Renal cortex interstitium (tissue), 15 donors: ENCODE measurements at places on chromosomes 16 and 17.

DNA sequence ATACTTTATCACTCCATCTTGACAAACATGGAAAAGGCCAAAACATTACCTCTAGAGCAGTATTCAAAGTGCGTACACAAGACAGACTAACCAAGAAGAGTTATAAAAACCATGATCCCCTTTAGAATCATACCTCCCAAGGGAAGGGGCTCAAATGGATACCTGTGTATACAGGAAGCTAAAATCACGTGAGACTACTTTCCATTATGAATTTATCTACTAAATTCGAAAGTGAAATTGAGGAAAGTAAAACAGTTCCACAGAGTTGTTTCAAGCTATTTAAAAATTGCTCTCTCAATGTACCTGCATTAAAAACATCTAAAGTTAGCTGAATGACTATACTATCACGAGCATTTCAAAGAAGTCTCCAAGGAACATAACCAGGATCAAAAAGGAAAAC lies 32.7 kb downstream of the AP1G1 start:
- DNase-seq: no peak

GRCh38 chr17:13601776-13602551 lies at the start of gene HS3ST3A1:
Gene HS3ST3A1 (minus strand): TSS chr17:13601929. CDS start chr17:13601129, 800 bp downstream.
- no peak for DNase-seq

GRCh38 chr16:19179546-19180490 lies 11.8 kb downstream of the SYT17 start:
- DNase-seq: peak; percentile 21

DNA sequence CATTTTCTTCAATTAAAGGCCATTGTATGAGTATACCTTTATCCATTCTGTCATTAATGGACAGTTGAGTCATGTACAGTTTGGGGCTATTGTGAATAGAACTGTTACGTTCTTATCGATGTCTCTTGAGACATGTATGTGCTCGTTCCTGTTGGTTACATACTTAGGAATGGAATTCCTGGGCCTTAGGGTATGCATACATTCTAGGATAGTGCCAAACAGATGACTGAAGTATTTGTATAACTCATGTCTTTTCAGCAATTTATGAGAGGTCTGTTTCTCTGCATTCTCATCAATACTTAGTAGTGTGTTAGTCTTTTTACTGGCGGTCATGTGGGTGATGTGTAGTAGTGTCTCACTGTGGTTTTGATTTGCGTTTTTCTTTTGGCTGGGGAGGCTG lies 81.2 kb downstream of the USP22 start:
- DNase-seq: no peak

GRCh38 chr16:68644715-68645493 lies at the start of gene CDH3:
Gene CDH3 (plus strand): TSS chr16:68645310. CDS start chr16:68645380, 70 bp downstream.
- DNase-seq: no peak

GRCh38 chr17:78890498-78890897 lies 12.5 kb downstream of the CEP295NL start:
- no peak for DNase-seq

- DNase-seq: no peak
Measured at GRCh38 chr17:8310601-8311123, 621 bp downstream of the ARHGEF15 start.

DNA sequence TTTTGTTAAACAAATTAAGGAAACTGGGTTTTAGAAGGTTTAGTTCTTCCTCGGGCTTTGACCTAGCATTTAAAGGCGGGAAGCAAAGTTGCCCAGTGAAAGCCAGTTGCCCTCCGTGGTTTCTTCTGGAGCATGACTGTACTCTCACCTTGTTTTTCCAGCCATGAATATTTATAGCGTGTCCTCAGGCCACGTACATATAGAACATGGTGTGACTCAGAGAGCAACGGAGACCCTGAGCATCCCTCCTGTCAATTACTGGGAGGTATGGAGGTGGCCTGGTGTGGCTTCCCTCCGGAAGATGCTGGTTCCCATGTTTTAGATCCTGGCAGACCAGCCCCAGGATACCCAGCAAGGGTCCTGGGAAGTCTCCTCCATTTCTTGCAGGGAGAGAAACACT lies 48.4 kb downstream of the AKAP1 start:
- DNase-seq: no peak

- DNase-seq: no peak
Measured at GRCh38 chr16:12674071-12674470, 129.6 kb downstream of the CPPED1 start.

DNA sequence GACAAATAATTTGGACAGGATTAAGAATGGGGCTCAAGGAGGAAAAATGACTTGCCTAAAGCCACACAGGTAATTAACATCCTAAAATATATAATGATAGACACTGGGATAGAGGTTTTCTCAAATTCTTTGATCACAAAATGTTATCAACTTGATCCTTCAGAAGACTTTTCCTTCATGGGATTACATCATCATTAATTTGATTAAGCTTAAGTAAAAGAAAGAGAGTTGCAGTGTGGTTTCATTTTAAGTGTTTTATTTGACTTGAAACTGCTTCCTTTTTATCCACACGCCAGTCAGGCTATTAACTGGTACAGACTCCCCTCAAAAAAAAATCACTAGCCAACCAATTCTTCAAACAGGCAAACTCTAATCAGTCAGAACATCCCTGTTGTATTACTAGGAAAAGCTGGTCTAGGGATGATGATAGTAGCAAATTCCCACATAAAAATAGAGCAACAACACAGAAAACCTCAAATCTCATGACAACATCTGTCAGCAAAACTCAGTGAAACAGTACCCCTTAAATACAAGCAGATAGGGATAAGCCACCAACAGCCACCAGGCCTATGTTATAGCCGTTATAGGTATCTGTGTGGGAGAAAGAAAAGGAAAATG lies 32.5 kb downstream of the AKAP10 start:
- no peak for DNase-seq

GRCh38 chr16:58118801-58119508 lies 10.2 kb downstream of the CFAP20 start:
- no peak for DNase-seq

DNA sequence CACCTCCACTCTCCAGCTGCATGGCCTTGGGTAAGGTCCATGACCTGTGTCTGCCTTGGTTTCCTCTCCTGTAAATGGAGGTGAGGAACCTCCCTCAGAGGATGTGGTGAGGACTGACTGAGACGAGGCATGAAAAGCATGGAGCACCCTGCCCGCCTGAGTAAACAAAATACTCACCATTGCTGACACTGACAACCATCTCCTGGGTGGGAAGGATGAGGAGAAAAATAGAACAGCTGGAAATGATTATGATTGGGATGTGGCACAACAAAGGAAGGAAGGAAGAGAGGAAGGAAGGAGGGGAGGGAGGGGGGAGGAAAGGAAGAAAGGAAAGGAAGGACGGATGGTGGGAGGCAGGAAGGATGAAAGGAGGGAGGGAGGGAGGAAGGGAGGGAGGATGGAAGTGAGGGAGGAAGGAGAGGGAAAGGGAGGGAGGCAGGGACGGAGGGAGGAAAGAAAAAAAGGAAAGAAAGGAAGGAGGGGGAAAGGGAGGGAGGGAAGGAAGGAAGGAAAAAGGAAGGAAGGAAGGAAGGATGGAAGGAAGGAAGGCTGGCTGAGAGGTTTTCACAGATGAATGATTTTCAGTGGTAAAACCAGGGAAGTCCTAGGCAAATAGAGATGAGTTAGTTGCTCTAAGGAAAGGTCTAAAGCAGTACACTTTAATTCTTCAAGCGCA lies 276.5 kb upstream of the XYLT1 start:
- DNase-seq: no peak

- no peak for DNase-seq
Measured at GRCh38 chr17:81733507-81734404, 21.7 kb downstream of the SLC25A10 start.

DNA sequence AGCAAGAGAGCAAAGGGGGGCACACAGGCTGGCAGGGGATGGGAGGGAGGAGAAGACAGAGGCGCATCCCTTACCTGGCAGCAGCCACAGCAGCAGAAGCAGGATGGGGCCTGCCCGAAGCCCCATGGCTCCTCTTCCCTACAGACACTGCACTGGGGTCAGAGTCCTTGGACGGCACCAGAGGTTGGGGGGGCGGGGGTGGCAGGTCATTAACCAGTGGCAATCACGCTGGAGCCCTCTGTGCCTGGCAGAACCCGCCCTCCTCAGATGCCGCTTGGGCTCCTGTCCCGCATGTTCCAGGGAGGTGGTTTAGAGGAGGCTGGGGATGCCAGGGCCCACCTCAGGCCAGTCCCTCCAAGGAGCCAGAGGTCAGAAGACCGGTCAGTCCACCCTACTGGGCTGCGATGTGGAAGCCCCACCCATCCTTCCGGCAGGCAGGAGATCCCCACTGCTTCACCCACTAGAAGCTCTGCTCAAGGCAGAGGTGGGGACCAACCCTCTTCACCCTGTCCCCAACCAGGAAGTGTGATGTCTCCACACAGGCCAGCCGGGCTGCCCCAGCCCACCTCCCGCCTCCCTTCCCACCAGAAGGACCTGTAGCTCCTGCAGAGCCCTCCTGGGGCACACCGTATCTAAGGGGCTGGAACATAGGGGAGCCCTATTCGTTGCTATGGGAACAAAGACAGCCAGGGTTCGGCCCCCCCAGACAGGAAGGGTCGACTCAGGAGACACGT lies 11.7 kb downstream of the ZG16B start:
- no peak for DNase-seq

DNA sequence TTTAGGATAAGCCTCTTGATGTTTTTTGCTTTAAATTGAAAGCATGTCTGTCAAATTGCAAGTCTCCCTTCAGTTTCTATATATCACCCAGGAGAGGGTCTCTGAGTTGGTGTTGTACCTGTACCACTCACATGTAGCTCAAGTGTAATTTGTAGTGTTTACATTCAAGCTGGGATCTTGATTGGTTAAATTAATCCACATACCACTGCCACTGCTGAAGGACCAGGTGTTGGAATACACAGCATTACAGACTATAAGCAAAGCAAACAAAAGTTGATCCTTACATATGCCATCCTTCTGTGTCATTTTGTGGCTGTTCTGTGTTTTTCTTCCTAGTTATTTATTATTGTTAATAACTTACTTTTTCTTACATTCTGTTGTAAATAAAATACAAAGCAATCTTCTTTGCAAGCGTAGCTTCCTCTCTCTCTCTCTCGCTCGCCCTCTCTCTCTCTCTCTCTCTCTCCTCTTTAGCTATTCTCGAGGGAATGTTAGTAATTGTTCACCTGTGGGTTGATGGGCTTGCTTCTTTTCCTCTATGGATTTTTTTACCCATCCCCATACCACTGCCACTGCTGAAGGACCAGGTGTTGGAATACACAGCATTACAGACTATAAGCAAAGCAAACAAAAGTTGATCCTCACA lies 20.8 kb upstream of the NOL11 start:
- no peak for DNase-seq

GRCh38 chr17:34713687-34714086 lies 134.3 kb downstream of the TMEM132E start:
- DNase-seq: no peak

DNA sequence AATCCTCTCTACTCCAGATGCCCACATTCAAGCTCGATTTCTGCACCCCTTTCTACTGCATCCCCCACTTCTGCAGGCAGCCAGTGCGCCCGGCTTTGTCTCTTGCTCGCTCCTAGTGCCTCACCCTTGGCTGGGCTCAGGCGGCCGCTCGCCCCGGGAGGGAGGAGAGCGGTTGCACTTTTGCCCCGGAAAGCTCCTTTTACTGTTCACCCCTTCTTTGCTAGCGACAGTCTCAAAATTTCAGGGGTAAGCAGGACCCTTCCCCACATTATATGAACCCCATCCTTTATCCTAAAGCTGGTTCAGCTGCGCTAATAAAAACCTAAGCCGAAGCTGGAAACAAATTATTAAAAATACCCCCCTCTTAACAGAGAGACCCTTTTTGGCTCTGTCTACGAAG lies 1.0 kb downstream of the HOXB5 start:
- no peak for DNase-seq

DNA sequence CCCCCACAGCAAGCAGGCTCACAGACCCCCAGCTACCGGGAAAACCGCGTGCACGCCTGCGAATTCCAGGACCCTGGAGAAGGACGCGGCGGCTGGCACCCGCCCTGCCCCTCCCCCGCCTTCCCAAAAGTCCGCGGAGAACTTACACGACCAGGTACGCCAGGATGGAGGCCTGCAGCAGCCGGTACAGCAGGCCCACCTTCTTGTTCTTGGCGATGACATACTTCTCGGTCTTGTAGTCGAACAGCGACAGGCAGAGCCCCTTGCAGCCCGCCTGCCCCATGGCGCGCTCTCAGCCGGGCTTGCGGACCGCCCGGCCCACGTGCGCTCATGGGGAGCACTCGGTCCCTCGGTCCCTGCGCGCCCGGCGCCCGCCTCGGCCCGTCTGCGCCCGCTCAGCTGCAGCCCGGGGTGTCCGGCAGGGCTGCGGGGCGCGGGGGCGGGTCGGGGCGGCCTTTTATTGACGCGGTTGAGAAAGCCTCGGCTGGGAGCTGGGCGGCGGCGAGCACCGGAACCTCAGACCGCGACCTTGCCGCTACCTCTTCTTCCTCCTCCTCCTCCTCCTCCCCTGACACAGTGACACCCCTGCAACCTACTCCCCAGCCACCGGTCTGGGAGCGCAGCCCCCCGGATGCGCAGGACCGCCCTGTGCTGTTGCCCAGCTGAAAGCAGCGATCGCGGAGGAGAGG lies at the start of gene P2RX5:
TSS of gene P2RX5 (minus strand) at position 433 of the 689 bp plus-strand sequence. CDS start at position 283, 150 bp downstream.
- DNase-seq: no peak

- DNase-seq: no peak
Measured at GRCh38 chr16:87119748-87120147, 197.4 kb downstream of the C16orf95 start.

DNA sequence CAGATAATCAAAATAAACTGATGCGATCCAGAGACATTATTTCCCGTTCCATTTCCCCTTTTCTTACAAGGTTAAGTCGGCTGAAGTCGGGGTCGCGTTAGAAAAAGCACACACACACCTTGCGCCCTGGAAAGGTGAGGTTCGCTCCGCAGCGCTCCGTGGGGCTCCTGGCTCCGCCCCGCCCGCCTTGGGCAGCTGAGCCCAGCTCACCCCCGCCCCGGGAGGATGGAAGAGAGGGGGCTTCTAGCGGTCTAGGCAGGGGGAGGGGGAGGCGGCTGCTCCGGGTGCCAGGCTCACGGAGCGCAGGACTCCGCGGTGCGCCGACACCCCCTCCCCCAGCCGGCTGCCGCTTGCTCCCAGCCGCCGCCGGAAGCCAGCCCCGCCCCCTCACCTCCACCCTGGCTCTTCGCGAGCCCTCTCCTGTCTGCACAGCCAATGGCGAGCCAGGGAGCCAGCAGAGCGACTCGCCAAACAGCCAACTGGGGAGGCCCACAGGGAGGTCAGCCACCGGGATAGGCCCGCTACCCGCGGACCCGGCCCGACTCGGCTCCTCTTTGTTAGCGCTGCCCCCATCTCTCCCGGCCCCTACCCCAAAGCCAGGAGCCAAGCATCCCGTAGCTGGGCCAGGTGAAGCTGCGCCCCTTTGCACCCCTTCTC lies 30.4 kb downstream of the FAM222B start:
- DNase-seq: peak; percentile 95

DNA sequence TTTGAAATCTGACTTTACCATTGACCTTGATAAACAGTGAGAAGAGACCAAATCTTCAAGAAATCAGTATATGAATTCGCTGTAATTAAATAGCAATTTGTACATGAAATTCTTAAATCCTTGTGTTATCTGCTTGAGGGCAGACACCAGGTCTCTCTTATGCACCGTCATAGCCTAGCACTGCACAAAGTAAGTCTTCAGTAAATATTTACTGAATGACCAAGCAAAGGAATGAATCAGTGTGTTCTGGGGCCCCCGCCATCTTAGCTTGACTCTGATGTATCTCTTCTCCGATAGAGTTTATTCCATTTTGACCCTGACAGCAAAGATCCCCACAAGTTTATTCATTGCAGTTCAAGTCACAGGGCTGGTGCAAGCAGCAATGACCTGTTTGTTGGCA lies 328.0 kb downstream of the TMEM114 start:
- no peak for DNase-seq
